ENCODE measurements at places on chromosomes 13 and 19.

DNA sequence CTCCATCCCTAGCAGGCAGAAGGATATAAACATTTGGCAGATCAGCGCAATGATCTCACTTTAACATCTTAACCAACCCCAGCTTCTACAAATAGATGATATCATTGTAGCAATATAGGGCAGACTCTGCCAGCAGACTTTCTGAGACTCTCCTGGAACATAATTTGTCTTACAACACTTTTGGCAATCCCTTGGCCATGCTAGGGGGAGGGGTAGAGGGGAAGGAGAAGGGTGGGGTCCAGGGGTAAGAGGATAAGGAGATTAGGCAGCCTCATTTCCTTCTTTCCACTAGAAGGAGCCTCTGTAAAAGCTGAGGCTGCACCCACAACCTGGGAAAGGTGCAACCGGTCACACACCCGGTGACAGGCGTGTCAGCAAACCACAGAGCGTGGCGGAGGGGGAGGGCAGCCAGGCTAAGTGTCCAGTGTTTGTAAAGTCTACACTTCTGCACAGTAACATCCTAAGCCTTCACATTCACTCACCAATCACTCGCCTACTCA, 8.7 kb upstream of the UBAC2 start:
- DNase-seq = no peak

DNA sequence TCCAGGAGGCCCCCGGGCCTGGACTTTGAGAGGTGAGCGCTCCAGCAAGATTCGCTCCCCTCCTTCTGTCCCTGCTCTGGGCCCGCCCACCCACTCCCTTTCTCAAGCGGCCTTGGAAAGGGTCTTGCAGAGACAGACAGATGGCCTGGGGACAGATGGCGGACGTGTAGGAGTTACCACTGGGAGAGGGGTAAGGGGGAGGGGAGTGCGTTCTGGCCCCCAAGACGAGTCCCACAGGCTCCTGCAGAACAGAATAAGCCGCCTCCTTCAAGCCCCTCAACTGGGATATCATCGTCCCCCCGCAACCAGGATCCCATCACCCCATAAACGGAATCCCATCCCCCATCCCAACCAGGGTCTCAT, 3.6 kb upstream of the TNFAIP8L1 start:
- DNase-seq = no peak

DNA sequence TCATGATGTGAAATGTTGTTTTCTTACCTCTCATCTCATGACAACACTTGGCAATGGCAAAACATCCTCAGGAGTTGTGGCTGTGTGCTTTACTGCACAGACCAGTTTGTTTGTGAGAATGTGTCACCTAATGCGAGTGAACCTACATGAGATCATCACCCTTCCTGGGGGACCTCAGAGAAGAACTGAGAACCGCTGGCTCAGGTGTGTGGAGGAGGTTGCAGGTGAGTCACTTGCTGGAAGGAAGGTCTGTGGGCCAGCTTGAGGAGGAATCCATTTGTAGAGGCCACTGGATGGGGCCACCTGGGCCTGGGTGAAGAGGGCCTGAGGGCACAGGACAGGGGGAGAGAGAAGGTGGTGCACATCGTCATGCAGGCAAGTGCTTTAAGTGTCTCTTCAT, 3.0 kb upstream of the CEACAM1 start:
- DNase-seq = no peak

DNA sequence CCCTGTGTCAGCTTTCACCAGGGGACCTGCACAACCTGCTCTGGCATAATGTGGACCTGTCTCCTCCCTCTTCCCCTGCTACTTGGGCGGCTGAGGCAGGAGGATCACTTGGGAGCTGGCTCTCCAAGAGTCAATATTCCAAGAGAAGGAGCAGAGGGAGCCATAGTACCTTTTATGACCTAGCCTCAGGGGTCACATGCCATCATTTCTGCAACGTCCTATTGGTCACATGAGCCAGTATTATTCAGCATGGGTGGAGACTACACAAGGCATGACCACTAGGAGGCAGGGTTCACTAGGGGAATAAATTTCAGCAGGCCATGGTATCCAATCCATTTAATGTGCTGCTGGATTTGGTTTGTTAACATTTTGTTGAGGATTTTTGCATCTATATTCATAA, 12.0 kb upstream of the SHFL start:
- DNase-seq = no peak
